ENCODE measurements at places on chromosomes 1 and 21.

GRCh38 chr1:209929751-209930150, 8.3 kb upstream of the SYT14 start:
- DNase-seq: no peak

- DNase-seq: no peak
Observed at GRCh38 chr1:8682573-8682972, 134.9 kb downstream of the RERE start.

GRCh38 chr1:82001345-82001744, 200.6 kb downstream of the ADGRL2 start:
- DNase-seq: no peak

DNA sequence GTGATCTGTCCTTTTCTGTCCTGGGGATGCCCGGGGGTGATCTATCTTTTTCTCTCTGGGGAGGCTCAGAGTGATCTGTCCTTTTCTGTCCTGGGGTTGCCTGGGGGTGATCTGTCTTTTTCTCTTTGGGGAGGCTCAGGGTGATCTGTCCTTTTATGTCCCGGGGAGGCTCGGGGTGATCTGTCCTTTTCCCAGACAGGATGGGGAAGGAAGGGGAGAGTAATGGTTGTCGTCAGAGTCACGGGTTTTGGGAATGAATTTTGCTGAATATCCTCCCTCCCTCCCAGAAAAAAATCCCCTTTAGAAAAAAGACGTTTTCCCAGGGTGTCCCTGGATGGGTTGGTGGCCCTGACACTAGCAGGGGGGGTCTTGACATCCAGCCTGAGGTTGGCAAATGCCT, 91.5 kb downstream of the ARHGEF10L start:
- DNase-seq: no peak

GRCh38 chr21:16942703-16943102, 570.1 kb upstream of the CXADR start:
- DNase-seq: no peak

DNA sequence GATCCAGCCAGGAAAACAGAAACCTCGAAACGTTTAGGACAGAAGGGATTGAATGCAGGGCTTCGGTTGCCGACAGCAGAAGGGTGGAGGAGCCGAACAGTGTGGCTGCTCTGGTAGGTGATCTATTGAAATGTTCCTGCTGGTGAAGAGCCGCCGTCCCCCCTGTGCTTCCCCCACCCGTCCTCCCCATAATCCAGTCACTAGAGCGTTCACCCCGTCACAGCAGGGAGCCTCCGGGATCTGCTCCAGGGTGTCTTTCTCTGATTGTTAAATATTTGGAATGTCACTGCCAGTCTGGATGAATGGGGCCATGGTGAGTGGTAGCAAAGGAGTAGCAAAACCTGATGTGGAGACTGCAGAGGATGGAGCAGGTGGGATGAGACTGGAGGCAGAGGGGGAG, 255.1 kb upstream of the CSF3R start:
- no peak for DNase-seq

GRCh38 chr21:14763695-14764064, 217.6 kb upstream of the SAMSN1 start:
- DNase-seq: no peak

All from NCI-H187 treated with DMSO at 0.1 percent for 48 hours (cell line).